Hepatocyte (in vitro differentiated cells): ENCODE measurements at places on chromosomes 11 and 22. TPM values are rescaled to one million over a fixed set of nuclear protein-coding genes. Genes with fewer than 3 reads are reported as not detected.

- no peak for DNase-seq
- no peaks in the 10 kb centered on the region for H3K27me3 ChIP-seq
- H3K27ac ChIP-seq: no peak overlapping the region
- no peaks in the 10 kb centered on the region for H3K36me3 ChIP-seq
Observed at GRCh38 chr22:29083933-29084591, 11.2 kb downstream of the KREMEN1 start.

Gene RPS6KA4
- total RNA-seq: 31.3 and 35.9 TPM in 2 replicates

GRCh38 chr11:16356057-16356760, at the start of gene SOX6:
SOX6 (minus strand) TSS chr11:16356546; CDS start chr11:16341248, 15,298 bp downstream.
- H3K4me1 ChIP-seq: peaks cover 54% of the 10 kb centered on the region
- H3K27me3 ChIP-seq: no peaks in the 10 kb centered on the region
- H3K36me3 ChIP-seq: no peaks in the 10 kb centered on the region
- DNase-seq: peak; percentile 52

Gene OR4C12
- not detected in 2 replicates for total RNA-seq

Gene TBX10
- 0.70 TPM in 1 of 2 replicates, not detected in the other for total RNA-seq
